ENCODE measurements at places on chromosomes 2 and 18.

DNA sequence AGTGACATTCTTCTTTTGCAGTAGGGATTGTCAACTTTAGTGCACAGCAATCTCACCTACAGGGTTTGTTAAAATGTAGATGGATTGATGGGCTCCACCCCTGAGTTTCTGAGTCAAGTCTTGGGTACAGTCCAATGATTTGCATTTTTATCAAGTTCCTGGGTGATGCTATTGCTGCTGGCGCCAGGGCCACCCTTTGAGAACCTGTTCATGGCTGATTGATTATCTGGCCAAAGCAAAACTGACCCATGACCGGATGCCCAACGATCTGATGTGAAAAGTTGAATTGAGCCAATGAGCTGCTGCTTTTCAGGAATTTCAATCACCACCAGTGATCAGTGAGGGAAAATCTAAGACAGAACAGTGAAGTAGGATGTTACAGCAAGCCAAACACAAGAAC is 675.3 kb downstream of the TMEM182 start:
- no peak for DNase-seq

DNA sequence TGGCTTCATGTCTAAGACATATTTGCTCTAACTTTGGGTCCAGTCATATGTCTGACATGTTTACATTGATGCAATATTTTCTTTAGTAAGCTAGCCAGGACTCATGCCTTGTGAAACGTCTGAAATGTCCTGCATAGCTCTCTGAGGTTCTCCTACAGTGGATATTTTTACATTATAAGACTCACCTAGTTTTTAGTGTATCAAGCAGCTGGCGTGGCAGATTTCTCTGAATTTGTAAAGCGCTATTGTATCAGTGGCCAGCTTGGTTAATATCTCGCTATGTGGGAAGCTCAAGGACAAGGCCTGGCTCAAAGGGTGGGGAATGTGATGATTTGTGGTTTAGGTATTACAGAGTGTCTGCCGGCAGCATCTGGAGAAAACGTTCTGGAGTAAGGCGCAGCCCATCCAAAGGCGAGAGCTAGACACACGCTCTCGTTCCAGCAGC is 164.3 kb downstream of the LTBP1 start:
- DNase-seq = no peak

GRCh38 chr2:54808661-54809060 is 85.2 kb downstream of the EML6 start:
- DNase-seq = no peak

- no peak for DNase-seq
Observed at GRCh38 chr2:100802066-100802465, 17.9 kb upstream of the NPAS2 start.

GRCh38 chr2:73937103-73937885 is 10.6 kb downstream of the DGUOK start:
- DNase-seq = no peak

- DNase-seq = no peak
Observed at GRCh38 chr18:44889111-44889510, 208.4 kb downstream of the SETBP1 start.

GRCh38 chr18:48363175-48363574 is 46.0 kb downstream of the ZBTB7C start:
- DNase-seq = no peak

GRCh38 chr2:157809212-157809611 is 66.9 kb downstream of the ACVR1 start:
- DNase-seq = no peak

All from effector memory CD4-positive, alpha-beta T cell (primary cell).